Activated naive CD4-positive, alpha-beta T cell treated with Interleukin-2 at 50 U/mL for 16 hours (primary cell): ENCODE measurements at places on chromosomes 1 and 21.

GRCh38 chr1:56411021-56411420 is 168.3 kb downstream of the PLPP3 start:
- DNase-seq = no peak

- no peak for DNase-seq
These were observed 55.4 kb downstream of the XCL1 start for GRCh38 chr1:168631671-168632400.

DNA sequence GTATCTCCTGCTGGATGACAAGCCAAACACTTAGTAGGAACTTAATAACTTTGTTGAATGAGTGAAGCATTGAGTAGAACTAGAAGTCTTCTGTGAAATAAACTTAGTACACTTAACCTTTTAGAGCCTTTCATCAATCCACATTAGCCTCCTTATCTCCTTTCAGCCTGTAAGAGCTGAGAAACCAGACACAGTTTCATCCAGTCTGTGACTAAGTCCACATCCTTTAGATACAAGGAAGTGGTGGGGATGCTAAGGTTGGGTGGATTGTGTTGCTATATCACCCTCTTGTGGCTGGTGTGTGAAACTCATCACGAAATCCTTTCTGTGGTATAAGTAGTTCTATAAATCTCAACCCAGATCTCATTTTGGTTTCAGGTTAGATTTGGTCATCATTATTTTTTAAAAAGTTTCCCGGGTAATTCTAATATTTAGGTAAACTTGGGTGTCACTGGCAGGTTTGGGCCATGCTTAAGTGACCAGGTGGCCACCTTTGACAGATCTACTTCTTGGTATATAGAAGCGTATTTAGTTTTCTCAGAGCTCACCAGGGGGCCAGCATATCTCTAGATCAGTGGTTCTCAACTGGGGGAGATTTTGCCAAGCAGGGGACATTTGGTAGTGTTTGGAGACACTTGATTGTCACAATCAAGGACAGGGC is 27.8 kb upstream of the CD84 start:
- DNase-seq = peak; percentile 61

GRCh38 chr1:114510274-114511031 is 550 bp downstream of the TRIM33 start:
- DNase-seq = peak; percentile 51

DNA sequence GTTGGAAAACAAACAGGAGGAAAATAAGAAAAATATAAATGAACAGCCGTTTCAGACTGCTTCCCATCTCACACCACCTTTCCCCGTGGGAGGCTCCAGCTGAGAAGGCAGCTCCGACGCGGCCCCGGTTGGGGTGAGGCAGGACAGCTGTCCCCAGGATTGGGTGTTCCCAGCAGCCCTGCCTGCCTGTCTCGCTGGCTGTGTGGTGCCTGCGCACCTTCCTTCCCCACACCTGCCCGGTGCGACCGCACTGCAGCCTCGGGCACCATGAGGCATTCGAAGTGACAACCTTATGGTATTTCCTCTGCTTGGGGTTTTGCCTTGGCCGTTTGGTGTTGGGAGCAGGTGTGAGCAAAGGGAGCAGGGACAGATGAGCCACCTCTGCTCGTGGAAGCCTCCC is 161.6 kb downstream of the PRDM16 start:
- no peak for DNase-seq
